ENCODE measurements at places on chromosomes 6 and 20.

DNA sequence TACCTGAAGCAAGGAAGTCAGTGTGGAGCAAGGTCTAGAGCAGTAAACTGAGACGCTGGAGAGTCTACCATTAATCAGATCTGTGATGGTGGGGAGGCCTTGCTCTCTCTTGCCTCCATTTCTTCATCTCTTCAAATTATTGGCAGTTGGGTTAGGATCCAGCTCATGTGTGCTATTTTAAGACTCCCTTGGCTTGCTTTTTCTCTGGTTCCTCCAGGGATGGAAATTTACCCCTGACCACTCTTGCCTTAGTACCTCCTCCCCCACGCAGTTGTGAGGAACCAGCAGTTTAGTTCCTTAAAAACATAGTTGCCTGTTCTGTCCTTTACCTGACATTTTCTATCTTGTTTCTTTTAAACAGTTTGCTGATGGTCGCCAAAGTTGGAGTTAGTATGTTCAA is 7.4 kb downstream of the TMEM14C start:
- DNase-seq, result no peak

GRCh38 chr6:10793695-10794094 is 44.6 kb downstream of the MAK start:
- DNase-seq, result no peak

DNA sequence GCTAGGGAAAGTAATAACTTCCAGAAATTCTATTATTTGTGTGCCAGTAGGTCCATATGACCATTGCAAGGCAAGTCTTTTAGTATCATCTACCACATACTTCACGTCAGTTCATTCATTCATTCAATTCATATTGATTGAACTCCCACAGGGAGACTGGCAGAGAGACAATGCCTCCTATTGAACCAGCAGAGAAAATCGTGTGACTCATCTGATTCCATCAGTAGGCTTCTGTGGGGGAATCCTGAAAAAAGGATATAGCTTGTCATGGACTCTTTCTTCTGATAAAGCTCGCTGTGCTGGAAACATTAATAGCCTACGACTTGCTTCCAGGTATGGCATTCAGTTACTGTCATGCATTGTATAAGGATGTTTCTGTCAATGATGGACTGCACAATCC is 45.3 kb upstream of the CNR1 start:
- no peak for DNase-seq

DNA sequence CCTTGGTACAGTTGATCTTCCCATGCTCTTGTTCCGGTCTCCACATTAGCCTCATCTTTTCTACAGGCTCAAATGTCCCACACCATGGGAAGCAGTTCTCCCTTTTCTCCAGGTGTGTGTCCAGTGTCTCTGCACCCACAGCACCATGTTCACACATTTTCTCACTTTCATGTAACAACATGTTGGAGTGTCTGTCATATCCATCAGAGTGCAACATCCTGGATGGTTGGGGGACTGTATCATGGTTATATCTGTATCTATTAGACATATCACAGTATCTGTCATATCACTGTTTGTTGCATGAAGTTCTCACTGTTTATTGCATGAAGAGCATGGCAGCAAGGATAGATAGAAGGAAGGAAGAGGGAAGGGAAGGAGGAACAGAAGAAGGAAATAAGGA is 635.6 kb downstream of the EPM2A start:
- no peak for DNase-seq

DNA sequence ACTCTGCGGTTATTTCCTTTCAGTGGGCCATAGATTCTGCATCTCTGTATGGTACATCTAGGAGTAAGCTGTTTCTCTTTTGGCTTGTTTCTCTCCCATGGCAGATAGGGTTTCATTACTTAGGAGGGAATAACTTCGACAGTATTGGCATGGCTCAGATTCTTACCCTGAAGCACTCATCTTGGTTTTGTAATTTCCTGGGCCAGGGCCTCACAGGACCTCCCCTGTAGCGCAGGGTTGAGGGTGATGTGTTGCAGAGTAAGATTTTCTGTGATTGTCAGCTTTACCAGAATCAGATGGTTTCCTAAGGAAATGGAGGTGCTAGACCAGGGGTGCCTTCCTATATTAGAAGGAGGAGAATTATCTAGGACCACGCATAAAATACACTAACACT is 78.3 kb downstream of the STXBP5 start:
- no peak for DNase-seq

DNA sequence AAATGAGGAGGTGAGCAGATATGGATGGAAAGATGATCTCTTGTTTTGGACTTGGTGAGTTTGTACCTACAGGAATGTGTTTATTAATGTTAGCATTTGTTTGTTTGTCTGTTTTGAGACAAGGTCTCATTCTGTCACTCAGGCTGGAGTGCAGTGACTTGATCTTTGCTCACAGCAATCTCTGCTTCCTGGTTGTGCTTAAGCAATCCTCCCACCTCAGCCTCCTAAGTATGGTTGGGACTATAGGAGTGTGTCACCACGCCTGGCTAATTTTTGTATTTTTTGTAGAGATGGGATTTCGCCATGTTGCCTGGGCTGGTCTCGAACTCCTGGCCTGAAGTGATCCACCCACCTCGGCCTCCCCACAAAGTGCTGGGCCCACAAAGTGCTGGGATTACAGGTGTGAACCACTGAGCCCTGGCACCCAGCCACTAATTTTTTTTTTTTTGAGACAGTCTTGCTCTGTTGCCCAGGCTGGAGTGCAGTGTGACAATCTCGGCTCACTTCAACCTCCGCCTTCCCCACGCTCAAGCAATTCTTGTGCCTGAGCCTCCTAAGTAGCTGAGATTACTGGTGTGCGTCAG is 7.1 kb downstream of the CASP8AP2 start:
- DNase-seq, result no peak

- DNase-seq, result no peak
Measured at GRCh38 chr6:113457198-113457597, 399.9 kb upstream of the MARCKS start.

Data from hematopoietic multipotent progenitor cell treated with erythropoietin and hydrocortisone succinate and interleukin-3 and kit ligand, for 8 days (in vitro differentiated cells).